ENCODE measurements at places on chromosomes 2 and 18. TPM values are rescaled to one million over a fixed set of nuclear protein-coding genes. Genes with fewer than 3 reads are reported as not detected.

- DNase-seq, result peak; percentile 58
Observed at GRCh38 chr2:64727843-64728463, 74.2 kb upstream of the SERTAD2 start.

DNA sequence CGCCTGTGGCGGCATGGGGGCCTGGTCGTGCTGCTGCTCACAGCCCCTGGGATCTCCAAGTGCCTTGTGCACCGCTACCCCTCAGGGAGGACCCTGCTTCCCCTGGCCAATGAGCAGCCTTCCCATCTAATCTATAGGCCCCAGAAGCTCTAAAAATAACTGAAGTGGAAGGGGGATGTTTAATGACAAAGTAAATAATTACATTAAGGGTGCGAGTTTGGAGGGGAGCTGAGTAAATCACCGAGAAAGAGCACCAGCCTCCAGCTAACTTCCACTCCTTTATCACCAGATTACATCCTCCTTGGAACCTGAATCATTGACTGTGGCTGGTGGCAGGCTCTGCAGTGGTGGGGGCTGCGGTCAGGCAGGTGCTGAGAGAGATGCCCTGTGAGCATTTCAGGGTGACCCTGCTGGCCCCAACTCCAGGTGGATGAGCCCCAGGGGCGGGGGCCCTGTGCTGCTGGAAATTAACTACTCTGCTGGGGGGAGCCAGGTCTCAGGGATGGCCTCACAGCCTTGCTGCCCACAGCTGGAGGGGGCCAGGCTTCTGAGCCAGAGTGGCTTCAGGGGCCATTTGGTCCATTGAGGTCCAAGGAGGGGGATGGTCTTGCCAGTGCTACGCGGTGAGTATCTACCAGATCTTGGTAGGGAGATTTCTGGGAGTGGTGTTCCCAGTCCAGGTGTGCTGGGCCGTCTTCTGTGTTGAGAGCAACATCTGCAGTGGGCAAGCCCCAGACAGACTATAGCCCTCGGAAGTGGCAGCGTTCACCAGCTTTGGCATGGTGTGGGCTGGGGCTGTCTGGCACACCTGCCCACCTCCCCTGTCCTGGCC is 74.2 kb downstream of the GLI2 start:
- no peak for DNase-seq

GRCh38 chr2:169221745-169222369 is 140.5 kb downstream of the LRP2 start:
- DNase-seq, result no peak

DNA sequence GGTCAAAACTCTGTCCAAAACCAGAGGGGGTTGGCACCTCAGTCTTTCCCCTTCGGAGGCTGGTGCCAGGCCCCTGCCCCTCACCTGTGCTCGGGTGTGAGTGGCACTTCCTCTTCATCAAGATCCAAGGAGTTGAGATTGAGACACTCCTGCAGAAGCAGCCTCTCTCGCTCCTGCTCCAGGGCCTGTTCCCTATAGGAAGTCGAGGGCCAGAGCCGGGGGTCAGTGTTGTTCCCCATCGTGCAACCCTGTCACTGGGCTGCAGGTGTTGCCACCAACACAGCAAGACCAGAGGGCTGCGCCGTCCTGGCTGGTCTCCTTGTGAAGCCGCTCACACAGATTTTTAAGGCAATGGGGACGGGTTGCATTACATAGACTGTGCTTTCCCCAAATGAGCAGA is 18.9 kb downstream of the FAM178B start:
- DNase-seq, result no peak

DNA sequence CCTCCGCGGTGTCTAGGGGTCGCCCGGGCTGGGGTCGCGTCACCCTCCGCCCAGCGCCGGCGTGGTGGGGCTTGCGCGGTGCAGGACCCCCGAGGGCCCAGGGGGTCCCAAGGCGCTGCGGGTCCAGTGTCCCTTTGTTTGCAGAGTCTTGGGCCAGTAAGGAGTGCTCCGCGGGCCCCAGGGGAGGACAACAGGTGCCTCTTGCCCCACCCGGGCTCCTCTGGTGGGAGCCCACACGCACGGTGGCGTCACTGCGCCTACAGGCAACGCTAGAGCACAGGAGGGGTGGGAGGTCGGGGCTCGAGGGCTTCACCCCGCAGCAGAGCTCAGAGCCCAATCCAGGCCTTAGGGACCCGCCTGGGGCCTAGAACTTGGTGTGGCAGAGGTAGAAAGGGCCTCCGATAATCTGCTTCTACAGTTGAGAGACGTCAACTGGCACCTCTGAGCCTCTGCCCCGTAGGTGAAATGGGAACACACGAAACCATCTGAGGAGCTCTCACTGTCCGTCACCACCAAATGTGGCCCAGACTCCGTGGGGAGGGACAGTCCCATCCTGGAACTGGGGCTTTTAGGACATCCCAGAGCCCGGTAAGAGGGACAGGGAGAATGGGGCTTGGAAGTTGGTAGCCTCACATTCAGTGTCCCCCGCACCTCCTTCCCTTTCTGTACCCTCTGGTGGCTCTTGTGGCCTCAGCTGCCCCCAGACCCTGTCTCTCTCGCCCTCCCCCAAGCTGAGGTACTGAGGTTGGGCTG is 1.4 kb downstream of the ARID5A start:
- no peak for DNase-seq

DNA sequence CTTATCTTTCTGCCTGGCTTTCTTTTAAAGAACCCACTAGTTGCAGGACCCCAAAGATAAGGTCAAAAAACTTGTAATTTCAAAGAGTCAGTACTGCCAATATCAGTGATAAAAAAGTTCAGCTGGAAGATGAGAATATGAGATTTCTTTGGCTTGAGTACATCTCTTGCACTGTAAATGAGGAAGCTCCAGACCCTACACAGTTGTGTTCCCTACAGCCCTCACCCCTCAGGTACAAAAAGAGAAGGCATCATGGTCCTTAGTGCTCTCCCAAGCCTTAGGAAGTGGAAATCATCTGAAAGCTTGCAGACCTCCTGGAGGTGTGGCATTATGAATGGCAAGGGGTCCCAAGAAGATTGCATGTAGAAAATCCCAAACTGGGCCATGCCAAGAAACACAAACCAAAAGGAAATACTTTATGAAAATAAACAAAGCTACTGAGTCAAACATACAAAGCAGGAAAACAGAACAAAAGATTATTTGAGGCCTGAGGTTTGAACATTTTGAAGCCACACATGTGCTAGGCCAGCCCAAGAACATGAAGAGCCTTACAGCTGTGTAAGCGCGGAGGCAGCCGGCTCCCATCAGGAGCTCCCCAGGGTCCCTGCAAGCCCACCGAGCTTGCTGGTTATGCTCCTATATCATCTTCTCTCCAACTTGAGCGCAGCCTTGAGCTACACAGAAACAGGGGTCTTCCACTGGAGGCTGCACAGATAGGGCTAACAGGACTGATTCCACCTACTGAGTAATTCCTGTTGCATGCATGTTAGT is 217.0 kb downstream of the OSR1 start:
- no peak for DNase-seq

GRCh38 chr2:121904656-121905055 is 149.2 kb downstream of the TSN start:
- no peak for DNase-seq

GRCh38 chr18:58412844-58413666 is 215.8 kb downstream of the ALPK2 start:
- no peak for DNase-seq

DNA sequence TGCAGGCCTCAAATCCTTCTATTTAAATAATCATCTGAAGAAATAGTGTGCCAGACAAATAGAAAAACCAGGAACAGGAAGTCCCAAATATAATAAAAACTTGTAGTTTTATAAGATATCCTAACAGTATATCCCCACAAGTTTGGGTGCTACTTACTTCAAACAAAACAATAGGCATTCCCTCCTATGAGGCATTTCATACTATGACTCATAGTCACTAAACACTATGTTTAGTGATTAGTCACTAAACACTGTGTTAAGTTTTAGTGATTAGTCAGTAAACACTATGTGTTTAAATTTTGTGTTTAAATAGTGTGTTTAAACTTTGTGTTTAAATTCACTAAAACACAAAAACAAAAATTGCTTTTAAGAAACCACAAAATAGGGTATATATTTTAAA is 407.0 kb upstream of the CDH19 start:
- DNase-seq, result no peak

DNA sequence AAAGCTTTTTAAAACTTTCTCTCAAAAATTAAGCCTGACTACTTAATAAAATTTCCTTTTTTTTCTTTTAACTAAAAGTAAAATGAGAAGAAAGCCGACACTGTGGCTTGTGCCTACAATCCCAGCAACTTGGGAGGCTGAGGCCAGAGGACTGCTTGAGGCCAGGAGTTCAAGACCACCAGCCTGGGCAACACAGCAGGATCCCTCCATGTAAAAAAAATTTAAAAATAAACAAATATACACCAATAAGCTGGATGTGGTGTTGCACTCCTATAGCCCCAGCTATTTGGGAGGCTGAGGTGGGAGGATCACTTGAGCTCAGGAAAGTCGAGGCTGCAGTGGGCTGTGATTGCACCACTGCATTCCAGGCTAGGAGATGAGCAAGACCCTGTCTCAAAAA is 37.4 kb downstream of the HNRNPLL start:
- no peak for DNase-seq

MOGAT1 gene
- not detected for total RNA-seq

Data from OCI-LY7 (cell line).